ENCODE measurements at places on chromosomes 4 and X. TPM values are rescaled to one million over a fixed set of nuclear protein-coding genes. Genes with fewer than 3 reads are reported as not detected.

Gene DMRTC1
- total RNA-seq: not detected

Gene PASD1
- not detected for total RNA-seq

Gene TMEM150C
- 5.4 TPM for total RNA-seq

Gene STEEP1
- total RNA-seq: 30.2 TPM

Gene PITX2
- total RNA-seq: not detected

Gene DACH2
- not detected for total RNA-seq

Gene COL4A5
- 0.13 TPM for total RNA-seq

Gene LIMCH1
- total RNA-seq: 28.2 TPM

Gene SPANXB1
- total RNA-seq: not detected

Gene UCP1
- not detected for total RNA-seq

Gene GRIA2
- total RNA-seq: not detected

Gene GAGE12E
- not detected for total RNA-seq

Gene SRD5A3
- 15.7 TPM for total RNA-seq

Gene C4orf51
- total RNA-seq: not detected

Gene ETNPPL
- 0.11 TPM for total RNA-seq

Gene CEP44
- total RNA-seq: 15.7 TPM

Gene VSIG1
- total RNA-seq: under 0.01 TPM

Gene AFM
- not detected for total RNA-seq

Gene PRKG2
- 0.26 TPM for total RNA-seq

Gene TRPC5OS
- not detected for total RNA-seq

Gene VCX2
- total RNA-seq: not detected

Gene F8A3
- total RNA-seq: 2.9 TPM

Gene SMIM10
- 5.5 TPM for total RNA-seq

Gene HMX1
- not detected for total RNA-seq

Gene MAGEC1
- total RNA-seq: not detected

Gene INTS12
- total RNA-seq: 20.0 TPM

Gene AMMECR1
- total RNA-seq: 9.0 TPM
